ENCODE measurements at places on chromosomes 1 and 21.

- DNase-seq = no peak
These were observed 1892.4 kb downstream of the NCAM2 start for GRCh38 chr21:22890656-22891055.

GRCh38 chr1:190478149-190479049 is 735 bp upstream of the BRINP3 start:
- DNase-seq = no peak

GRCh38 chr1:221234791-221235190 is 355.5 kb downstream of the HLX start:
- DNase-seq = no peak

GRCh38 chr1:34549199-34549598 is 205.6 kb upstream of the GJB5 start:
- DNase-seq = no peak

DNA sequence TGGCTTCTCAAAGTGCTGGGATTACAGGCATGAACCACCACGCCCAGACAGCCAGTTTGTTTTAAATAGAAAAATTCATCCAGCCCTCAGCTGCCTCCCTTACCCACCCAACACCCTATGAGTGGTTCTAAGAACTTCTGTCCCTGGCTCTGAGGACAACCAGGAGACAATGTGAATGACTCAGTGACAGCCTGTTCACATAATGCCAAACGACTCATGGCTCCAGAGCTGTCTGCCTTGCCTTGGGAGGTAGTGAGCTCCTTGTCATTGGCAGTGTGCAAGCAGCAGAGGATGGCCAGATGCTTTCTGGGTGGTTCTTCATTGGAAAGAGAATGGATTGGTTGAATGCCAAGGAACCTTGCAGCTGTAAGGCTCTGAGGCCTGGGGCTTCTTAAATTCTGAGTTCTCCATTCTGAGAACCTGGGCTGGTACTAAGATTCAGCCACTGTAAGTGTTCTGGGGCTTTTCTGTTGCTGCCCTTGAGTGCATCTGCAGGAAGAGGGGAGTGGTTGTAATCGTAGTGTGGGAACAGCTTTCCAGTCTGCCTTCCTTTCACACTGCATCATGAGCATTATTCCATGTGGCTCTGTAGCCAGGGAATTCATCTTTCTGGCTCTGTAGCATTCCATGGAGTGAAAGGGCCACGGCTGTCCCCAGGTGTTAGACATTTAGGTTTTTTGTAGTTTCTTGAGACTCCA is 5.8 kb downstream of the SERINC2 start:
- DNase-seq = no peak

DNA sequence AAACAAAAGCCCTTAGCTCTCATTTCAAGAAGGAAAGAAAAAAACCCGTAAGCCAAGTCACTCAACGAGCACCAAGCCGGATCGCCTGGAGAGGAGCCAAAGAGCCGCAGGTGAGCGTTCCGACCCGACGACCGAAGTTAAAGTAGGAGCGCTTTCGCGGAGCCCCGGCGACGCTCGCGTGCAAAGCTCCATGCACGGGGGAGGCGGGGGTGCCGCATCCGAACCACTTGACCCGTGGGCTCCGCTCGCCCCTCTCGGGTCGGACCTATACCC is 382 bp downstream of the GPBP1L1 start:
- DNase-seq = peak; percentile 67

GRCh38 chr1:3547055-3548005 is 64.0 kb downstream of the MEGF6 start:
- DNase-seq = no peak

DNA sequence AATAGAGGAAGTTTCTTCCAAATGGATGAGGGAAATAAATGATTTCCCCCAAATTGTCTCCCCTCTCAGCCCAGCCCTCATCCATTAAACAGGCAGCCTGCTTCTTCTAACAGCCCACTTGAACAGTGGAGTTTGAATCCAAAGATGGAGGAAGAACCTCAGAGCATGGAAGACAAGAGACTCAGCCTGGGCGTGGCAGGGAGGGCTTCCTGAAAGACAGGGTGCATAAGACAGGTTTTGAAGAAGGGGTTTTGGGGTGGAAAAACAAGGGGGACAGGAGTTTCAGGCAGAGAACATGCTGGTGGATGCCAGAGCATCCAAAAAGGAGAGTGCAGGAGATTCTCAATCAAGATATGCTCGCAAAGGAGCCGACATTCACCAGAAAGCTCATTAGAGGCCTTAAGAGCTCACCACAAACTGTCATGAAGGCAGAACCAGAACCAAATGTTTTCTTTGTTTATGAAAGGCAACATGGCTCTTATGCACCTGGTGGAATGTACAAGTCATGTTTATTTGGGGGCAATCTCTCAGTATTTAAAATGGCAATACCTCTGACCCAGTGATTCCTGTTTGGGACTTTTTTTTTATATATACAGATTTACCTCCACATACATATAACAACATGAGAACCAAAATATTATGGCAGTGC is 26.5 kb upstream of the TSPEAR start:
- no peak for DNase-seq

DNA sequence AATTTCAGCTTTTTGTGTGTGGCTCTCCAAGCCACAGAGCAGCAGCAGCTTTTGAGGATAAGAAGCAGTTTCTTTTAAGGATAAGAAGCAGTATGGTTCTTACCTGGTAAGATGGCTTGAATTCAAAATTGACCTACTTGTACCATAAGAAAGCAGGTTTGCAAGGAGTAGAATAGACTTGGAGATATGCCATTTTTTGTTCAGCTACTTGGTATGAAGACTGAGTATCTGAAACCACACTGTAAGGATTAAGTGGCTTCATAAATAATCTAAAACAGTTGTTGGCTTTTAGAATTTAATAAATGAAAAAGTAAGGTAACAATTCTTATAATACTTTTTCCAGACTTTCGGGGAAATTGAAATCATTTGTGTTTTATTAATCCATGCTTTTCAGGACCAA is 74.2 kb downstream of the ATF6 start:
- peak; percentile 88 for DNase-seq

DNA sequence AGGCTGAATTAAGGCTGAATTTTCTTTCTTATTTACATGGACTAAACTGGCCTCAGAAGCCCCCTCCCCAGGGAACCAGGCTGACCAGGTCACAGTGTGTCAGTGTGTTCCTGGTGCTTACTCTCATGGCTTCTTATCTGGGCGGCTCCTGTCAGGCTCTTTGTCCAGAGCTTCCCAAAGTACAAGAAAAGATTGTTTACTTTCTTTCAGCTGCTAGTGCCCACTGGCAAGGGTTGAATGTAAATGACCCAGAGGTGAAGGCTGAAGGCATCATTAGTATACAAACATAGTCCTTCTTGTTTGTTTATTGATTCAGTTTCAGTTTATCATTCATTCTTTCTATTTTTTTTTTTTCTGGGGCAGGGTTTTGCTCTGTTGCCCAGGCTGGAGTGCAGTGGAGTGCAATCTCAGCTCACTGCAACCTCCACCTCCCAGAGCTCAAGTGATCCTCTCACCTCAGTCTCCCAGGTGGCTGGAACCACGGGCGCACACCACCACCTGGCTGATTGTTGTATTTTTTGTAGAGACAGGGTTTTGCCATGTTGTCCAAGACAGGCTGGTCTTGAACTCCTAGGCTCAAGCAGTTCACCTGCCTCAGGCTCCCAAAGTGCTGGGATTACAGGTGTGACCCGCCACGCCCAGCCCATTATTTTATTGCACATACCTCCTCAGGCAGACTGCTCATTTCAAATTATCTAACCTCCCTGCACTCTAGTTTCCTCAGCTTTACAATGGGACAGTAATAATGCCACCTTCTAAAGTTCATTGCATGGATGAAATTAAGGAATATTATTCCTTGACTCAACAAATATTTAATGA is 9.8 kb upstream of the KDM4A start:
- DNase-seq = peak; percentile 40

GRCh38 chr1:185073725-185074124 is 28.4 kb downstream of the RNF2 start:
- no peak for DNase-seq

DNA sequence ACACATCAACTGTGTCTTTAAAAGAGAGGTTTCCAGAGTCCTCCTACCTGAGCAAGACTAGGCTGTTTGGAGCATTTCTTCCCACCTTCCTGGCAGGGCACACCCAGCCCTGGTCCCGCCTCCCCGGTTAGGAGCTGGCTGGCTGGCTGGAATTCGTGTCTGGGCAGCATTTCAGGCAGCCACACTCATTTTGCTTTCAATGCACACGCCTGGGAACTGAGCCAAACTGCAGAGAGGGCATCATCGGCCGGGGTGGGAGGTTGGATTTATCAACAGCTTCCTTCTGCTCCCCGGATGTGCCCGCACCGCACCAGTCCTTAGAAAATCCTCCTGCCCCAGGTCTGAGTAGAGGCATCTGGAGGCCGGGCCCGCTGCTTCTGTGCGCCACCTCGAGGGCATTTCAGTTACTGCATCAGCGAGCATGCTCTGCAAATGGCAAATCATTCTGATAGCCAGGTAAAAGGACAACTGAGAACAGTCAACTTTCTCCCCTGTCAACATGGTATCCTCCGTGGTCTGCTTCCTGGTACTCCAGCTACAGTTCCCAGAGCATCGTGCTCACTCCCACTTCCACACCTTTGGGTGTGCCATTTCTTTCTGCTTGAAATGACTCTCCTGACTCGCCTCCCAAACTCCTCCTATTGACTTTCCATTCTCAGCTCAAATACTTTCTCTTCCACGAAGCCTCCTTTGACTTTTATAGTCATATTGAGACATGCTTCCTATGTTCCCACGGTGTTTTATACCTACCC is 20.6 kb downstream of the TCEA3 start:
- peak; percentile 97 for DNase-seq

DNA sequence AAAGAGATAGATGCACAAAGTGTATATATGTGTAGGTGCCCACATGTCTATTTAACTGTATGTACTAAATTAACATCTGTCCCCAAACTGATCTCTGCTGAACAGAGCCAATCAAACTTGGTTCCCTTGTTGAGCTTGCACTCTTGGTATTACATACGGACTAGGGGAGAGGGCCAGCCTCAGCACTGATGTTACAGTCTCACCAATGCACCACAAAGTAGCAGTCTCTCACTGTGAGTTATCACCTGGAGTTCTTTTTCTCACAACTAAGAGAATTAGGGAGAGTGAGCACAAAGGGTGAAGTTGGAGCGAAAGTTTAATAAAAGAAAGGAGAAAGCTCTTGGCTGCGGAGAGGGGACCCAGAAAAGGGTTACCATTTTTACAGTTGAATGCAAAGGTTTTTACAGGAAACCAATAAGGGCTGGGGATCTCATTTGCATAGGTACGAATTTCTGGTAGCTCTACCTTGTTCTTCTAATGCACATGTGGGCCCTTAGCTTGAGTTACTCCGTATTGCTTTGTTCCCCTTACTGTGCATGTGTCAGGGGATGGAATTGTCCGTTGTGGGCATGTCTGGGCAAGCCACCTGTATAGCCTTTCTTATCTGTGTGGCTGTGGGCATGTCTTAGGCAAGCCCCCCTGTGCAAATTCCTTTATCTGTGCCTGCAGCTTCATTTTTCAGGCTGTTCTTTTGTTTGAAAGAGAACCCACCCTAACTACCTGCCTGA is 13.3 kb upstream of the CHI3L2 start:
- DNase-seq = no peak

DNA sequence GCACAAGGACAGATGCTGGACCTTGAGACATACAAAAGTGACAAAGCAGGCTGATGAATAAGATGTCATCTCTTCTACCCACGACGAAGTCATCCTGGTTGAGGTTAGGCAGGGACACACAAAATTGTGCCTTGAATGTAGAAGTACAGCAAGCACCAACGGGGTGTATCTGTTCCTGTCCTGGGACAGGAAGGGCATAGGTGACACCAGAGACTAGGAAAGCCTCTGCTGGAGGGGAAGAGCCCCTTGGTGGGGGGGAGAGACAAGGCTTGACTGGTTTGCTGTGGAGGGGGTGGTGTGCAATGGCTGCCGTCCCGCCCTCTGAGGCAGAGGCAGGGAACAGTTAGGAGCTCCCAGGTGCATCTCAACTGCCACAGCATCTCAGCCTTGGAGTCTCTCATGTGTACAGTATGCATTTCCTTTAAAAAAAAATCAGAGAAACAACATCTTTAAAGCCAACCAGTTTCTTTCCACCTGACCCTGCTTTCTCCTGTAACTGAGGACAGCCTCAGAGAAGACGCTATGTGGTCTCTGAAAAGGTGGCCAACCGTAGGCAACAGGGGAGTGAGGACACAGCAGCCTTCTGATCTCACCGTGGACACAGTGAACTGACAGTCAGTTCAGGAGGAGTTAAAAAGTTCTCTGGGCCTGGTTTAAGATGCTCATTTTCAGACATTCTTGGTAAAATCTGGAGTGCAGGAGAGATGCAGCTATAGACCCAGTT is 17.7 kb upstream of the GFI1 start:
- no peak for DNase-seq

GRCh38 chr1:172089768-172090510 is 248.6 kb downstream of the DNM3 start:
- no peak for DNase-seq

GRCh38 chr21:35575280-35575915 is 484.9 kb downstream of the SETD4 start:
- DNase-seq = no peak

DNA sequence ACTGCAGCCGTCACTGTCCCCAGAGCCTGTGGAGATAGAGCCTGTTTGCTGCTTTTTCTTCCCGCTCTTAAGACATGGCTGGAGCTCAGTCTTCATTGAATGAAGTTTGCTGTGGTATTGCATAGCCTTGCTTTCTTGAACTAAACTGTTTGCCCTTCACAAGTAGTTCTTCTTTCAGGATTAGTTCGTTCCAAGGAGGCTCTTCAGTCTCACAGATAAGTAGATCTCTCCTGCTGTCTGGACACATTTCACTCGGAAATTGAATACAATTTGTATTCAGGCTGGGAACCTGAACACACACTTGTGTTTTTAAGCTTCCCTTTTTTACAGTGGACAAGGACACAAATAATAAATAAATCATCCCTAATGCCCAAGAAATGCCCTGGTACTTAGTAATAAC is 34.7 kb downstream of the IFNAR1 start:
- DNase-seq = no peak

- DNase-seq = no peak
These were observed 150.2 kb downstream of the FOXD2 start for GRCh38 chr1:47587891-47588582.

- no peak for DNase-seq
These were observed 108.8 kb downstream of the ADAMTS1 start for GRCh38 chr21:26736449-26736848.

All from DMS79 (cell line).